Stimulated activated CD4-positive, alpha-beta T cell treated with anti-CD3 and anti-CD28 coated beads, Interleukin-15, amount 100 ng/mL, for 1 hour (primary cell): ENCODE measurements at places on chromosomes 12 and 14.

GRCh38 chr14:92728759-92729364 is 19.6 kb downstream of the LGMN start:
- no peak for DNase-seq

DNA sequence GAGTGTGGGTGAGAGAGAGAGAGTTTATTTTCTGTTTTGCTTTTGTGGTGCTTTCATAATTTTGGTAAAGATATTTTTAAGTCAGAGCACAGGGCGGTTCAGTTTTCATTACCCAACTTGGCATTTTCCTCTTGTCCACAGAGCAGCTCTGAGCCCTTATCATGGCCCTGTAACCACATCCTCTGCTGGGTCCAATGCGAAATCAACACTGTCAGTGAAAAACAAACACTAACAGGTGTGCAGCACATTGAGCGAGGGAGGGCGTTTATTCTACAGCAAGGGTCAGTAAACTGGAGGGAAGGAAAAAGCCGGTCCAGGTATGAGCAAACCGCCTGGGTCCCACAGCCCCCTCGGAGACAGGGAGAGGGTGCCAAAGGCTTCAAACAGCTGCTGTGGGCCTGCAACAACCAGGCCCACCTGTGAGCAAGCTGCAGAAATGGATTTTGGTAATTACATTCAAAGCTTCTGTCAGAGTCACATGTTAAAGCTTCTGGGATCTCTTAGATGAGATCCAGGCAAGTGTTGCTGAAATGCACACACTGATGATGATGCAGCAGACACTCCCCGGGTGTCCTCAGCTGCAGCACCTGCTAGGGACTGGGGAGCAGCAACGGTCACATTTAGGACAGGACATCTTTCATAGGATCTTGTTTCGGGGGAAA is 132.7 kb upstream of the DYRK2 start:
- no peak for DNase-seq

- DNase-seq = no peak
Observed at GRCh38 chr12:116370886-116371580, 93.5 kb upstream of the MED13L start.

DNA sequence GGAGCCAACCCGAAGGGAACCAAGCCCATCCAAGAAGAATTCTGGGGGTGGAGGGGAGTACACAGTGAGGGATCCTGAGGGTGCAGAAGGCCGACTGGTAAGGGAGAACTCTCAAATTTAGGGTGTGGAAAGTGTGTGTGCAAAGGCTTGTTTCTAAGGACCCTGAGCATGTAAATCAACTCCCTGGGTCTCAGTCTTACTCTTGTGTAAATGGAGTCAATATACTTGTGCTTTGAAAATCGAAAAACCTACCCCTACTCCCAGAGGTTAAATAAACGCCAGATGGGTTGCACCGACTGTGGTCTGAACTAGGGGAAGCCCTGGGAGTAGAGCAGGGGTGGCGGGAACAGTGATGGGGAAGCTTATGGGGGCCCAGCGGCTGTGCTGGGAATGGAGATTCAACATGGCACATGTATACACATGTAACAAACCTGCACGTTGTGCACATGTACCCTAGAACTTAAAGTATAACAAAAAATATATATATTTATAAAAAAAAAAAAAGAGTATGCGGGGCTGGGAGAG is 6.0 kb downstream of the B4GALNT1 start:
- no peak for DNase-seq

DNA sequence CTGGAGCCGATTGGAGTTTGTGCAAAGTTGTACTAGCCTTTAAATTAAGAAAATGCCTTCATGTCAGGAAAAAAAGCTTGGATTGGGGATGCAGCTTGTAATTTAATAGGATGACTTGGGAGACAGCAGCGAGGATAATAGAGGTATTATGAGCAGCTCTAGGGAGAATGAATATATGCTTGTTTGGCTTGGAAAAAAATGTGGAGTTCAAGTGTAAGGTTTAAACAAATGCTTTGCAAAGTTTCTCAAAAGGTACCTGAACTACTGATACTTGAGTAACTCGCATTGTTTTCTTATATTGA is 65.3 kb upstream of the RASSF3 start:
- DNase-seq = no peak

DNA sequence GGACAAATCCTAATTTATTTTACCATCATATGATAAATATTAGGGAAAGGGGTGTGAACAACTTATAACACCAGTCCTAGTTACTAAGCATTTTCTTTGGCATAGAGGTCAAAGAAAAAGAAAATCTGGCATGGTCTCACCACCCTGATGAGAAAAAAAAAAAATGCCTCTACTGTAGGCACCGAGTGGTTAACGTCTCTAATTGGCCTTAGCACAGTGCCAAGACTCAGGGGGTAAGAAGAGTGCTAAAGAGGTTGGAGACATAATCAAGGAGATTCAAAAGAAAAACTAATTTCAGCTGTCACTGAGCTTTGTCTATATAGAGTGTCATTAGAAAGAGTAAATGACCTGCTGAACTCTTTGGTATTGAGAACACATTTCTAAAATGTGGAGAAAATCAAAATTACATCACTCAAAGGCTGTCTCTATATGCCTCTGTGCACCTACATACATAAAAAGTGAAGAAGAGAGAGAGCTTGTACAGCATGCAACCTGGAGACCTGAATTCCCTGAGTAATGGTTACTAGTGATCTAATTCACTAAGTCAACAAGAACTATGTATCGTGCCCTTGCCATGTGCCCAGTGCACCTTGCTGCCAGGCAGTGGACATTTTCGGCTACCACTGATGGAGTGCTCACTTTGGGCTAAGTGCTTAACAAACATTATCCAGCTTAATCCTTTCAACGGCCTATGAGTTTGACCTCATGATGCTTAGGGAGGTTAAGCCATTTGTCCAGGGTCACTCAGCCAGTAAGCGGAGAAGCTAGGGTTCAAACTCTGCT is 113.8 kb upstream of the G2E3 start:
- DNase-seq = no peak

DNA sequence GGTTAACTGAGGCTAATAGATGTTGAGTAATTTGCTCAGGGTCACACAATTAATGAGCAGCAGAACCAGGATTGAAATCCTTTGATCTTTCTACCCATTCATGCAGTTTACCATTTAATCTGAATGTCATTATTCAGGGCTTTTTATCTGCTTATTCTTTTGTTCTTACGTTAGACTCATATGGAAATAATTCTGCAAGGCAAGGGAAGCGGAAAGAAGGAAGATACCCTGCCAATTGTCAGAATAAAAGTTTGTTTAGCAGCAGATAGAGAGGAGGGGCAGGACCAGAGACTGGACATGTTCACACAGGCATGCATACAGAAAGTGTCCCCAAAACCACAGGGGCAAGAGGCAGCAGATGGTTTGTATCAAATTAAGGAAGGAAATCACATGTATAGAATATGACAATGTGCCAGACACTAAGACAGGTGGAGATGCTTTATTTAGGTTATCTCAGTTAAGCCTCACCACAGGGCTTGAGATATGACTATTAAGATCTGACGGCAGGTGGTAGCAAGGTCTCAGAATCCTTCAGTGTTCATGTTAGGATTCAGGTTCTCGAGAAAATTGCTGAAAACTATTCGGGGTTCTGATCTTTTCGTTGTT is 29.8 kb downstream of the BRMS1L start:
- DNase-seq = no peak

DNA sequence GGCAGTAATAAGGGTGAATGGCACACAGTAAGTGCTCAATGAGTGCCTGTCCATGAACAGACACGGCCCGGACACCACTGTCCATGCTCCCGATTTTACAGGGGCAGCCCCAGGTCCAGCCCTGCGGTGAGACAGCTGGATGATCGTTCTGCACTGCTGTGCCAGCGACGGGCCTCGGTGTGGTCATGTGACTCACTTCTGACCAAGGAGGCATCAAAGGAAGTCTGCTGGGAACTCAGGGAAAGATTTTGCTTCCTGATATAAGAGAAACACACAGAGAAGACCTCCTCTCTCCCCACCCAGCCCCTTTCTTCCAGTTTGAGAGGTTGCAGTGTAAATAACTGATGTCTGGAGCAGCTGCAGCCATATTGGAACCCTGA is 126.6 kb downstream of the SCARB1 start:
- DNase-seq = no peak

GRCh38 chr14:68862954-68863594 is 70.2 kb upstream of the ZFP36L1 start:
- peak; percentile 46 for DNase-seq

DNA sequence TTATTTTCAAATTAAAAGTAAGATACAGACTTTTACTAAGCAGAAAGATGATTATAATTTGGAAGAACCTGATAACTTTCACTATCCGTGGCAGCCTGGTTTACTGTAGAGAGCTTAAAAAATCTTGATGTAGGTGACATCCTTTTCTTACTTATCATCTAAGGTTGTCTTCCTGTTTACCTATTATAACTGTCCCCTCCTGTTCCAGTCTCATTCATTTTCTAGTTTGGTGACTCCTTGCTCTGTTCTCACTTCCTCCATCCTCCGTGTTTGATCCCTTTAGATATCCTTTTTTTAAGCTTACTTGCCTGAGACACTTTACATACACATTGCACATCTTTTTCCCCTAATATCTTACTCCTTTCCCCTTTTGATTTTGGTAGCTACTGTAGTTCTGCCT is 27.5 kb downstream of the CCDC91 start:
- no peak for DNase-seq

- DNase-seq = peak; percentile 12
Observed at GRCh38 chr12:15532364-15532977, 210.2 kb downstream of the PTPRO start.

- DNase-seq = no peak
Observed at GRCh38 chr14:29627137-29627536, 300.5 kb downstream of the PRKD1 start.

DNA sequence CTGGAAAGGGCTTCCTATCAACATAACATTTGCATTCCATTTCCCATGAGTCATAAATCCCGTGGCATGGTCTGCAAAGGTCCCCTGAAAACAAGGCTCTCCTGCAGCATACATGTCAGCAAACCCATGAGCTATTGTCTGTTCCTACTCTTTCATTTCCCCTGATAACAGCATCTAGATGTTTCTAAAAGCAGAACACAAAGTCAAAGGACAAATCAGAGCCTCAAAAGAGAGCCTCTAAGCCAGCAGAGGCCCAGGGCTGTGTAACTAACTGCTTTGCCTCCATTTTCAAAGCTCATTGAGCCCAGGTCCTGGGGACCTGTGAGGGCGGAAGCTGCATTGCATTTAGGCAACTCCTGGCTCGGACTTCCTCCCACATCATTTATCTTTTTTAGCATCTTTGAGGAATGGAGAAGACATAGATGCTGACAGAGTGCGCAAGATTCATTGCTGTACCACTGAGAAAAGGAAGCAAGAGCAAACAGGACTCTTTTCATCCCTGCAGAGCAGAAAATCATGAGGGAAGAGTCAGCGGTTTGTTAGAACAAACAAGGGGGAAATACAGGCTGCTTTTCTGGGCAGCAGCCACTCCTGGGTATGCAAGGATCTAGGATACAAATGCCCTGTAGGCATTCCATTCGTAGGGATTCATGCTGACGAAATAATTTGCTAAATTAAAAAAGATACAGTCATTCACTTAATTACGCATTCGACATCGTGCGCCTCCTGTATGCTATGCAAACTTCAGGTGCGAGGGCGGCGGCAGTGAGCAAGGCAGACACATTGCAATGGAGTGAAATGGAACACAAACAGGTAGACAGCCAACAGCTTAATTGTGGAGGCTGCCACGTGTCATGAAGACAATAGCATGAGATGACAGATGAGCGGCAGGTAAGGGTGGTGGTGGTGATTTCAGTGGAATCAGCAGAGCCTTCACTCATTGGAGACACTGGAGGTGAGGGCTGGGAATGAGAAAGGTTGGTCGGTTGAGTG is 131.0 kb downstream of the TMEM132D start:
- DNase-seq = no peak

- no peak for DNase-seq
Observed at GRCh38 chr12:122166422-122167349, 7.3 kb downstream of the IL31 start.

GRCh38 chr12:56916296-56916995 is 17.8 kb downstream of the SDR9C7 start:
- no peak for DNase-seq

GRCh38 chr12:111975161-111975931 is 37.6 kb downstream of the TMEM116 start:
- DNase-seq = no peak

- no peak for DNase-seq
Observed at GRCh38 chr12:124833693-124834122, 30.0 kb downstream of the SCARB1 start.

DNA sequence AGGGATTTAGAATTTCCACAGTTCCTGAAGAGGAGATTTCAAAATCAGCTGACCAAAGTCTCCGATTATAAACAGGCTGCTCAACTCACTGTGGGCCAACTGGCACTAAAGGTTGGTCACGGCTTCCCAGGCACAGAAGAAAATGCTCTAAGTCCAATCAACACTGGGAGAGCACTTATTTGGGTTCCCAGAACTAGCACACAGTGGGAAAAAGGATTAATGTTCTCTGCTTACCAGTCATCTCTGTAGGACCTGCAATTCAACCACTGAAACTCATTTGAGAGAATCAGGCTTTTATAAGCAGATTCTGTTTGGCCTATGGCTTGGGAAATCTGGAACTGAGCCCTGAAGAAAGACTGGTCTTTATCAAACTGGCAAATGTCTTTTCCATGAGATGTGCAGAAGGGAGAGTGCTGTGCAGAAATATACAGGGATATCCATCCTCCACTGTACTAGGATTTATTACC is 49.4 kb downstream of the ABCC9 start:
- DNase-seq = no peak

- no peak for DNase-seq
Observed at GRCh38 chr14:57182760-57183503, 85.8 kb downstream of the EXOC5 start.

DNA sequence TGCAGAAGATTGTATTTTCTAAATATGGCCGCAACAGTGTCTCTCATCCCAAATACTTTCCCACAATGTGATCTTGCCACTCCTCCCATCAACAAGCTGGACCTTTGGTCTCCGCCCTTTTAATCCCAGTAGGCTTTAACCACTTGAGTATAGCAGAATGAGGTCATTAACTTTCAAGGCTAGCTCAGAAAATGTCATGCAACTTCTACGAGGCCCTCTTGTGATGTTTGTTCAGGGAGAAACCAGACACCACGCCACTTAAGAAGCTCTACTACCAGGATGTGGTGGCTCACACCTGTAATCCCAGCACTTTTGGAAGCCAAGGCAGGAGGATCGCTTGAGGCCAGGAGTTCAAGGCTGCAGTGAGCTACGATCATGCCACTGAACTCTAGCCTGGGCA is 20.1 kb upstream of the OR6J1 start:
- DNase-seq = no peak

DNA sequence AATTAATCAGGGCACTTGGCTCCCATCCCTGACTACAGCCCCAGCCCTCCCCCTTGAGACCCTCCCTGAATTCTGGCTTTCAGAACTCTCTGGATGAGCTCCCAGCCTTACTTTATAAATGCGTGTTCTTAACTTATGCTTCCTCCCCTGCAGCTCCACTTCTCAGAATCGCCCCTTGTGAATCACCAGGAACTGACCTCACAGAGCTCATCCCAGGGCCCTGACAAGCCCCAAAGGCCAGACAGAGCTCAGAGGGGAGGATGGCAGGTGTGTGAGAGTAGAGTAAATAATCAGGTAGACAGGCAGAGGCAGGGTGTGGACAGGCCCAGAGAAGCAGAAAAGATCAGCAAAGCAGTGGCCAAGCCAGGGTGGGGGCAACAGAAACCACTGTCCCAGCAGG is 68.2 kb upstream of the FOXN3 start:
- no peak for DNase-seq

- DNase-seq = no peak
Observed at GRCh38 chr12:104641862-104642261, 185.1 kb downstream of the CHST11 start.

GRCh38 chr14:52457411-52457810 is 94.9 kb downstream of the TXNDC16 start:
- no peak for DNase-seq
